ENCODE measurements at places on chromosomes 2 and 18. TPM values are rescaled to one million over a fixed set of nuclear protein-coding genes. Genes with fewer than 3 reads are reported as not detected.

DNA sequence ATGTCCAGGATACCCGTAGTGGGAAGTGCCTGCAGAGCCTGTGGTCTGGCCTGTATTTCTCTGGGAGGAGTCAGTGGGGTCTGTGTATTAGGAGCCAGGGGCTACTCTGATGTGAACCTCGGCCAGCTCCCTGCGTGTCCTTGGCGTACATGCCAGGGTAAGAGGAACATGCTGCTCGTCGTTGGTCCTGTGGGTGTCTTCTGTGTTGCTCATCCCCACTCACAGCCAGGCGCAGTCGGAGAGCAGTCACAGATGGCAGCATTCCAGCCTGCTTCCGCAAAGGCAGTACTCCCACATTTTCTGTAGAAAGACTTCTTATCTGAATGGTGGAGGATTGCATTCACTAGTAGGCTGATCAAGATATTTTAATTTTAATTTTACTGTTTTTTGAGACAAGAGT lies 84.9 kb downstream of the DGKD start:
- peak; percentile 17 for DNase-seq

- no peak for DNase-seq
Measured at GRCh38 chr2:201906777-201907562, 100.6 kb downstream of the CDK15 start.

GRCh38 chr2:128442891-128443302 lies 124.2 kb upstream of the HS6ST1 start:
- DNase-seq, result peak; percentile 3

DNA sequence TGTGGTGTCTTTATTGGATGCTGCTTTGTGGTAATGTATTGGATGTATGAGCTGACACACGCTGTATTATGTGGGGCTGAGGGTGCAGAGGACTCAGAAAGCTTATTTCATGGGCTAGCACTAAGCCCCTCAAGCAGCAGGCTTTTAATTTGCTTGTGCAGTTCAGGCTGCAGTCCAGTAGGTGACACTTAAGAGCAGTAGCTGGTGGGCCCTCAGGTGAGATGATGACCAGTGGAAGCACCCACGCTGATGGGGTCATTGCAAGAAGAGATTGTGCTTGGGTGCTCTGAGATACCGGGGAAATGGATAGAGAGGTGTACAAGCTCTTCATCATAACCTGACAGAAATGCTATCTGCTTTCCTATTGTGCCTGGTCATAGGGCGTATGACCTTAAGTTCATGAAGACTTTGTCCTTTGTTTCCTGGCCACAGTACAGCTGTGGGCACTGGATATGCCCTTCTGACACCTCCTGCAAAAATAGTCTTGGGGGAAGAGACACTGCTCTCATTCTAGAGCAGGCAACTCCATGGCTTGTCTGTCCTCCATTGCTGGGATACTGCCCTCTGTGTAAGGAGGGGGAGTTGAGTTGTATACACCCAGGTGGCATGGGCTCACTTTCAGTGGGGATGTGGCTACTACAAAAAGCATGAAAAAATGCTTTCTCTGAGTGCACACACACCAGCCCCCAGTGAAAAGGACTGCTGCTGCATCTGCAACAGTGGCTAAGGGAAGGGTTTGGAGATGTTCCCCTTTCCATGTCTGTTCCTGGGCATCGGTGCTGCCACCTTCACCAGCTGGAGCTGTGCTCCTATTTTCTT lies 205.7 kb upstream of the ZSWIM2 start:
- DNase-seq, result no peak

DNA sequence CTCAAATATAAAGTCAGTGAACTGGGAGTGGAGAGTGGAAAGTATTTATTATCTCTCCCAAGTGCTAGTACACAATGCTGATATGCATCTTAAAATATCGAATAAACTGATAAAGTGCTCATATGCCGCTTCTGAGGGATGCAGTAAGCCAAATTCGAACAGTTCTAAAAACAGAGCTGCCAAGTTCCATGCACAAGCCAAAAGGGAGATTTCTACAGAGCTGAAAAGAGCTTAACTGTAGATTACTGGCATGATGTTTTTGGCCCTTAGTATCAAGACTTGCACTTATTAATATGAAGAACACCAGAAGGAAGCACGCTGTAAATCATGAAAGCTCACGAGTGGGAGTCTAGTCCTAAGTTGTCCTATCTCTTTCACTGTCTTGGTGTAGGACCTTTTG lies 7.9 kb downstream of the TMEFF2 start:
- no peak for DNase-seq

DNA sequence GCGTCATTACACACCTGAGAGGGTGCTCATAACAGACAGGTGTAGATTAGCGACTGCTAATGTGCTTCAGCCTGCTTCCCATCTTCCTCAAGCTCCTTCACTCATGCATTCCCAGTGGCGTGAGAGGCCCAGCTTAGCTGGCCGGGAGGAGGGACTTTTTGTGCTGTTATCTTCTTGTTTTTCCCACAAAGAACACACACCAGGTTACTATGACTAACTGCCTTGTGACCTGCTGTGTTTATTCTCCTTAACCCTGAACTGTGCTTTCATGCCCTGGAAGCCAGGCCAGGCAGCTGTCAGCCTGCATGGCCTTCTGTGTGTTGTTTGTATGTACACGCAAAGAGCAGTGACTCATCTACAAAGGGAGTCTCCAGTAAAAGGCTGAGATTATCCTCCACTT lies 143.8 kb downstream of the PIEZO2 start:
- no peak for DNase-seq

Gene C2orf15
- total RNA-seq, result 2.3 TPM

DNA sequence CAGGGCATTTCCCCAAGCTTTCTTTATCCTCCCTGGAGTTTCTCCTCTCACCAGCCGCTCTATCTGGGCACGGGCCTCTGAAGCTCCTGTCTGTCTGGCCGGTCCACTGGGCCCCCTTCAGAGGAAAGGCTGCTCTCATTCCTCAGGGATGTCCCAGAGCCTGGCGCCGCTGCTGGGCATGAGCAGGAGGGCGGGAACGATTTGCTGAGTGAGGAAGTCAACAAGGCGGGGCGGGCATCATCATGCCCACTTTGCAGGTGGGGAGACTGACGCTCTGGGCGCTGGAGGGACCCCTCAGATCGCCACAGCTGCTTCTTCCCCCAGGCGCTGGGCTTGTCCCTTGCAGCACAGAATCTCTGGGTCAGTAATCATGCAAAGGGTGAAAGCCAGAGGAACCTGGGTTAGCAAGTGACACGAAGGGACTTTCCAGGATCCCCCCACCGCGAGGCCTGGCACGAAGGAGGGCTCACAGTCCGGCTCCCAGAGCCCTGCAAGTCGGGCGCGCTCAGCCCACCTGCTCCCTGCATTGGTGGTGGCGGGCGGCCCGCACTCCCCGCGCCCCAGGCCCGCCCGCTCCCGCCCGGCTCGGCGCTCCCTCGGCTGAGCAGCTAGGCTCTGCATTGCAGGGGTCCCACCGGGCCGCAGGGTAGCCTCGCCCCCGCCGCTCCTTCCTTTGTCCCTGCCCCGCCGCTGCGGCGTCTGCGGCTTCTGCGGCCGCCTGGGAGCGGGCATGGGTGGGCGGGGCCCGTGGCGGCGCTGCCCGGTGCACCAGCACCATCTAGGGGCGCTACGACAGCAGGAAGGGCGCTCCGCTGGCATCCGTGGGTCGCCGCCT lies 157.8 kb downstream of the CYRIA start:
- peak; percentile 35 for DNase-seq

DNA sequence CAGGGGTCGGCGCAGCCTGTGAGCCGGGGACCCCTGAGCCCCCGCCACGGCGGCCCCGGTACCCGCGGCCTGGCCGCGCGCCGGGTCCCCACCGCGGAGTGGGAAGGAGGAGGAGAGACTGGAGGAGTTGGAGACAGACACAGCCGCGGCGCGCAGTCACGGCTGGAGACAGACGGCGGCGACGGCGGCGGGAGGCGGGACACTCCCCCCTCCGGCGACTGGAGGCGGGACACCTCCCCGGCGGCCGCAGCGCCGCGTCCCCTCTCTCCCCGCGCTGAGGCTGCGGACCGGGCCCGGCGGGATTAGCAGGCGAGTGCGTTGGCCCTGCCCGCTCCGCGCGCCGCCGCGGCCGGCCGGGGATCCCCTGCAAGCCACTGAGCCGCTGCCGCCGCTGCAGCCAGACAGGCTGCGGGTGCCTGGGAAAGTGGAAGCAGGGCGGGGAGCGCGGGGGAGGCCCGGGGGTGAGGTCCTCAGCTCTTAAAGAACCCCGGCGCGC lies 1.0 kb upstream of the LDLRAD4 start:
- DNase-seq, result peak; percentile 77

Gene FTCDNL1
- total RNA-seq, result 2.0 TPM

DNA sequence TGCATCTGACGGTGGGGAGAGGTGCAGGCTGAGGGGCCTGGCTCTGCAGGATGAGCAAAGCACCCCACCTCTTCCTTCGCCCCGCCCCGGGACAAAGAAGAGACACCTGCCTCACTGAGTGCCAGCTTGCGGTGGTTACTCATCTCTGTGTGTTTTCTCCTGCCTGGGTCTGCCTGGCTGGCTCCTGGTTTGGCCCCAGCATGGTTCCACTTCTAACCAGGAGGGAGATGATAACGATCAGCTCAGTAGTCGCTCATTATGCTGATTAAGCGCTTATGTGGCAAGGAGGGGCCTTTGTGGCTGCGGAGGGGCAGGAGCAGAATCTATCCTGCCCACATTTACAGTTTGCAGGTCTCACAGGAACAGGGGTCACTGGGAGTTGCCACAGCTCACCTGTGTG lies 68.7 kb upstream of the EDAR start:
- DNase-seq, result no peak

Gene ZSWIM2
- not detected for total RNA-seq

Gene PGAP1
- 40.8 TPM for total RNA-seq

Gene CPSF3
- total RNA-seq, result 48.0 TPM

DNA sequence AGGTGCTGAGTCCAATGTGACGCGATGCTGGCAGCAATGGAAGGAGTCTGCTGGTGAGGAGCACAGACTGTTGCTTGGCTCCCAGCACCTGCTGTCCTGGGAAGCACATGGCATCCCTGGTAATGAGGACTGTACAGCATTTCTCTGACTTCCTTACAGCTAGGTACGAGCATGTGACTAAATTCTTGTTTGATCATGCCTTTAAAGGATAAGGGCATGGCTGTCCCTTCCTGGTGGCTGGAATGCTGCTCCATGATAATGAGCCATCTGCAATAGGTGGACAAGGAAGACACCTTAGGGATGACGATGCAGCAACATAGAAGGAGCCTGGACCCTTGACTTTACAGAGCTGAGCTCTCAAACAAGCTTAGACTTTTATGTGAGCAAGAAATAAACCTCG lies 278.0 kb upstream of the SPRED2 start:
- no peak for DNase-seq

Gene CROCC2
- total RNA-seq, result not detected

Gene GBX2
- not detected for total RNA-seq

GRCh38 chr2:73020657-73021370 lies 50.7 kb downstream of the SFXN5 start:
- DNase-seq, result no peak

DNA sequence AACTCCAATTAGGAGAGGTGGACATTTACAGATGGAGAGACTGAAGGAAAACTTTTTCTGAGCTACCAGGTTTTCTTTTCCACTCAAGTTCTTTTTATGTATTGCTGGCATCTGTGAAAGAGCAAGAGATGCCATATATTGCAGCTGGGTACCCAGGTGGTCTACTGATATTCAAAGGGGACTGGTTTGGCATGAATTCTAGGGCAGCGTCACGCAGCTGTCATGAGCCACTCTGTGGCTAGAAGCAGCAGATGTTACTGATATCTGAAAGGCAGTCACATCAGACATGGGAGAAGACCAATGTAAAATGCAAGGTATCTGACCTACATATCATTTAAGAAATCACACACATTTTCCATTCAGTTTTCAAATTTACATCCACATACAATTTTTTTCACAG lies 408.8 kb downstream of the GALNT13 start:
- no peak for DNase-seq

Gene ARHGAP15
- 141 TPM for total RNA-seq

Gene SKOR2
- total RNA-seq, result not detected

- DNase-seq, result no peak
Measured at GRCh38 chr2:110958346-110959119, 162.2 kb upstream of the BCL2L11 start.

GRCh38 chr2:14492920-14493503 lies 139.5 kb upstream of the LRATD1 start:
- DNase-seq, result no peak

GRCh38 chr2:216880509-216881184 lies 20.8 kb upstream of the TNP1 start:
- DNase-seq, result peak; percentile 63

- DNase-seq, result no peak
Measured at GRCh38 chr2:144213797-144214196, 306.1 kb downstream of the ZEB2 start.

DNA sequence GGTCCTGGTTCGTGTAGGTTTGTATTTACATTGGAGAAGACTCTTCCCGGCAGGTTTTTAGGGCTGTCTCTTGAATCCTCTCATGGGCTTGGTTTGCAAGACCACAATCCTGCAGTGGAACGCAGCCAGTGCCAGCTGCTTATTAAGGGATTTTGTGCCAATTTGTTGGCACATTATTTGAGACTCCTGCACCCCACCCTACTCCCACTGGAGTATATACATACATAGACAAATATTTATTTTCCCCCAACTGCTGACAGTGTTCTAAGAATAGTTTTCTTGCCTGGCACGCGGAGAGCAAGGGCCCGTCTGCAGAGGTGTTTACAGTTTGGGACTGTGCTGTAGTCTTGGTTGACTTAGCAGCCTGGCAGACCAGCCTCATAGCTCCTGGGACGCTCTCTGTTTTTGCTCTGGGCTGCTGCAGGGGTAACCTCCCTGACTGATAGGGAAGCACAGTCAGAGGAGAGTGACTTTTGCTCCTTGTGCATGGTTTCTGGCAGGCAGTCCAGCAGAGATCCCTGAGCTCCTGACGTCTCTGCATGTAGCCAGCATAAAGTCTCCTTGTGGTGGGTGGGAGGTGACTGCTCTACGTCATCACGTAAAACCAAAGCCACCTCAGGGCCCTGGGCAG lies 1.9 kb downstream of the LDLRAD4 start:
- DNase-seq, result no peak

- no peak for DNase-seq
Measured at GRCh38 chr2:189022053-189022481, 47.9 kb downstream of the COL3A1 start.

GRCh38 chr18:484749-485464 lies 15.6 kb downstream of the COLEC12 start:
- DNase-seq, result no peak

GRCh38 chr2:83730223-83730622 lies 728.9 kb downstream of the SUCLG1 start:
- no peak for DNase-seq

- DNase-seq, result no peak
Measured at GRCh38 chr18:36704156-36704555, 124.6 kb downstream of the TPGS2 start.

GRCh38 chr2:101815739-101816391 lies 118.4 kb downstream of the MAP4K4 start:
- DNase-seq, result no peak

Gene DYTN
- total RNA-seq, result not detected

DNA sequence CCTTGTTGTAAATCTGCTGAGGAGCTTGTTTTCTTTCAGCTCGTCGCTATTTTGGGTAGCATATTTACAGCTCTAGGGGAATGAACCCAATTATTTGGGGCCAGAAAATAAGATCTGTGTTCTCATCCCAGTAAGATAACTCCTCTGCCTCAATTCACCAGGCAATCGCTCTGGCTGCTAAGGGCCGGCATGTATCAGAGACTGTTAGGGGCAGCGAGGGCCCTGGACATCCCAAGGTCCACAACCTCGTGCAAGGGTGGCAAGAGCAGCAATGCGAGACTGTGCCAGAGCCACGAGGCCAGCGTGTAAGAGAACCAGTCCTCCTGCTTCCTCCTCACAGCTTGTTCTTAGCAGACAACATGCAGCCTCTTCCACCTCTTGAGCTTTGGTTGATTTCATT lies 66.1 kb downstream of the DDX1 start:
- DNase-seq, result no peak

Gene MROH2A
- total RNA-seq, result not detected

Gene TUBA4B
- total RNA-seq, result not detected

Gene WIPF1
- total RNA-seq, result 446 TPM

Gene STEAP3
- total RNA-seq, result 0.19 TPM

Gene KCNG3
- 0.11 TPM for total RNA-seq
